ENCODE measurements at places on chromosomes 1 and 21.

GRCh38 chr1:114094363-114094634 lies 59.4 kb downstream of the SYT6 start:
- DNase-seq = no peak

DNA sequence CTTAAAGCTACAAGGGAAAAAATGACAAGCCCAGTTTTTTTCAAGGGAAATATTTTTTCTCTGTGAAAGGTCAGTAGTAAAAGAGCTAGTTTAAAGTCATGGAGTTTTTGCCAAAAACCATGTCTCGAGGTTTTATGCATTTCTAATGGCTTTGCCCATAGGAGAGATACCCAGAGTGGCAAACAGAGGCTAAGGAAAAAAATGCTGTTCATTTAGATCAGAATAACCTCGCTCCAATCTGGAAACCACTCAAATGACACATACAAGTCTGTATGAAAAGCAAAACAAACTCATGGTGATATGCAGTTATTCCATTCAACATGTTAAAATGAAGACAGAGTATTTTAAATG lies 36.9 kb upstream of the EDEM3 start:
- no peak for DNase-seq

DNA sequence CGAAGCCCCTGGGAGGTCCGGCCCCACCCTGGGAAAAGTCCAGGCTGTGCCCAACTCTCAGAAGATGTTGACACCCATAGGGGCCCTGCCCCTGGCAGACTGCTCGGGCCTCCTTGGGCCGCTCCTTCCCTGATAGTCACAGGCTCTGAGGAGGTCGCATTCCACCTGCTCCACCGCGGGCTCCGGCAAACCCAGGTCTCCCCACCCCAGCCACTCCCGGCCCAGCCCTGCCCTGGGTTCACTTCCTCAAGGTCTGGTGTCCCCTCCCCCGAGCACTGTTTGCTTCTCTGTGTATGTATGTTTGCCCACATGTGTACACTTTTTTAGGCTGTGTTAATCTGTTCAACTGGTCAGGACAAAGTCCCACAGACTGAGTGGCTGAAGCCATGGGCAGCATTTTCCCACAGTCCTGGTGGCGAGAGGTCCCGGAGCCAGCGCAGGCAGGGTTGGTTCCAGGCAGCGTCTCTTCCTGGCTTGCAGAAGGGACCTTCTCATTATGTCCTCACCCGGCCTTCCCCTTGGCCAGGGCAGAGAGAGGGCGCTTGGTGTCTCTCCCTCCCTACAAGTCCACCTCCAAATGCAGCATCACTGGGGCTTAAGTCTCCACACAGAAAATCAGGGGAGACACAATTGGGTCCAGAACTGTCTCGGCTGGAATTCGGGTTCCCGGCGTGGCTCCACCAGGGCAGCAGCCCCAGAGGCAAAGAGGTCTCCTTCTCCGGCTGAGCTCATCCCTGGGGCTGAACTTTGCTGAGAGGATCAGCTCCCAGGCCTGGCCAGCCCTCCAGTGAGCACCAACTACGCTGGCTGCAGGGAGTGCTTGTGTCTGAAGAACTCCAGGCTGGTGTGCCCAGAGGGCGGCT lies 10.5 kb upstream of the PRXL2B start:
- no peak for DNase-seq

GRCh38 chr1:86035101-86035500 lies 121.5 kb downstream of the COL24A1 start:
- no peak for DNase-seq

GRCh38 chr1:15863156-15863901 lies 15.8 kb downstream of the SPEN start:
- no peak for DNase-seq

- no peak for DNase-seq
Measured at GRCh38 chr1:64856553-64856952, 109.8 kb downstream of the JAK1 start.

- DNase-seq = no peak
Measured at GRCh38 chr21:37536616-37537278, 170.2 kb downstream of the DYRK1A start.

DNA sequence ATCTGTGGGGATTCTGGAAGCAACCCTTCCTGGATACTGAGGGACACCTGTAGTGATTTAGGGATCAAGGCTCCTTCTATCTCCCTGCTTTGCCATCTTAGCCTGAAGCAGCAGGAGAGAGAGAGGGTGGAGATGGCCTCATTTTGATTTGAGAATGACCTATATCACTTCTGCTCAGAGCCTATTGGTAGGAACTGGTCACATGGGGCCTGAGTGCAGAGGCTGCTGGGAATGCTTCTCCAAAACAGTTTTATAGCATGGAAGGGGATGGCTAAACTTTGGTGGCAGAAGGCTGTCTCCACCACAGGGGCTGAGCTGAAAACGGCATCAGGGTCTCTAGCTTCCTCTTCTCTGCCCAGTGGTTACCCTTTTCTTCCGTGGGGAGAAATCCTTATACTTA lies 105.8 kb downstream of the TBX19 start:
- no peak for DNase-seq

- DNase-seq = no peak
Measured at GRCh38 chr1:66788231-66788939, 12.7 kb downstream of the INSL5 start.

GRCh38 chr1:198864695-198865094 lies 225.9 kb downstream of the PTPRC start:
- DNase-seq = no peak

- DNase-seq = no peak
Measured at GRCh38 chr1:19743180-19743579, 56.5 kb downstream of the TMCO4 start.

DNA sequence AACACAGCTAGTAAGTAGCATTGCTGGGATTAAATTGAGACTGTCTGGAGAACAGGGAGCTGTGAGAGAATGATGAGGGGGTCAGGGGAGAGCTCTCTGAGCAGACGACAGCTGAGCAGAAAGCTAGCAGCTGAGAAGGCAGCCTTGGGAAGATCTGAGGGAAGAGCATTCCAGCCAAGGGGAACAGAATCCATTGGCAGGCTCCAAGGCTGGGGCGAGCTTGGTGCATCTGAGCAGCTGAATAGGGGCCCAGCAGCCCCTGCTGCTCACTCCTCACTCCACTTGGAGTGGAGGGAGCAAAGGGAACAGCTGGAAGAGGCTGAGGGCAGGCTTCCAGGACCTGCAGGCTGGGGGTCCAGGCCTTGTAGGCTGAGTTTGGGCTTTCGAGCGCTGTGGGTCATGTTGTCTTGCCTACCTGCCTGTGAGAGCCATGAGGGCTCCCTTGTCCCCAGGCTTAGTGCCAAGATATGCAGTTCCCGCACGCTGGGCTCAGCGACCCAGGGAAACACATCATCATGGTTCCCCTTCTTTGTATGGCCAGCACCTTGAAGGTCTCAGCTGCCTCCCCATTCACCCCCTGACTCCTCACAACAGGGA lies 10.5 kb downstream of the ACOT11 start:
- no peak for DNase-seq

DNA sequence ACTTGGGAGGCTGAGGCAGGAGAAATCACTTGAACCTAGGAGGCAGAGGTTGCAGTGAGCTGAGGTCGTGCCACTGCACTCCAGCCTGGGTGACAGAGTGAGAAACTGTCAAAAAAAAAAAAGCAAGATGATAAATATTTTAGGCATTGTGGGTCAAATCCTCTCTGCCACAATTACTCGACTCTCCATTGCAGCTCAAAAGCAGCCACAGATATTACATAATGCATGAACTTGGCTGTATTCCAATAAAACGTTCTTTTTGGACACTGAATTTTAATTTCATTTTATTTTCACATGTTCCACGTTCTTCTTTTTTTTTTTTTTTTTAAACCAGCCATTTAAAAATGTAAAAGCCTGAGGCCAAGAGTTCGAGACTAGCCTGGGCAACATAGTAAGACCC lies 69.4 kb downstream of the TCP10L start:
- no peak for DNase-seq

- DNase-seq = no peak
Measured at GRCh38 chr1:244341455-244342450, 110.0 kb downstream of the ADSS2 start.

DNA sequence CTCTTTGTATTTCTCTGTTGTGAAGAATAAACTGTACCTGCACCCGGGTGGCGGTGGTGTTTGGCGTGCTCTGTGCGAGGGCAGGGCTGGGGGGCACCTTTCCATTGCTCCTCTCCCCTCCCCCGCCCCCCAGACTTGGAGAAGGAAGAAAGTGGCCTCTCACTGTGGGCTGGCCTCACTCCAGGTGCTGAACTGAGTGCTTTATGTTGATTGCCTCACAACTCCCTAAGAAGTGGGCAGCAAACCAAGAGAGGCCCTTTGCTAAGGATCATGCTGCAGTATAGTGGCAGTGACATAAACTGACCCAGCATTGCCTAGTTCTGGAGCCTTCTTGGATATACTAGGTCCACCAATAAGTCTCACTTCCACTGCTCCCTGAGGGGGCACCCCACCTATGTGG lies 20.2 kb downstream of the A3GALT2 start:
- DNase-seq = peak; percentile 83

- DNase-seq = peak; percentile 16
Measured at GRCh38 chr1:221487781-221488524, 253.9 kb downstream of the DUSP10 start.

DNA sequence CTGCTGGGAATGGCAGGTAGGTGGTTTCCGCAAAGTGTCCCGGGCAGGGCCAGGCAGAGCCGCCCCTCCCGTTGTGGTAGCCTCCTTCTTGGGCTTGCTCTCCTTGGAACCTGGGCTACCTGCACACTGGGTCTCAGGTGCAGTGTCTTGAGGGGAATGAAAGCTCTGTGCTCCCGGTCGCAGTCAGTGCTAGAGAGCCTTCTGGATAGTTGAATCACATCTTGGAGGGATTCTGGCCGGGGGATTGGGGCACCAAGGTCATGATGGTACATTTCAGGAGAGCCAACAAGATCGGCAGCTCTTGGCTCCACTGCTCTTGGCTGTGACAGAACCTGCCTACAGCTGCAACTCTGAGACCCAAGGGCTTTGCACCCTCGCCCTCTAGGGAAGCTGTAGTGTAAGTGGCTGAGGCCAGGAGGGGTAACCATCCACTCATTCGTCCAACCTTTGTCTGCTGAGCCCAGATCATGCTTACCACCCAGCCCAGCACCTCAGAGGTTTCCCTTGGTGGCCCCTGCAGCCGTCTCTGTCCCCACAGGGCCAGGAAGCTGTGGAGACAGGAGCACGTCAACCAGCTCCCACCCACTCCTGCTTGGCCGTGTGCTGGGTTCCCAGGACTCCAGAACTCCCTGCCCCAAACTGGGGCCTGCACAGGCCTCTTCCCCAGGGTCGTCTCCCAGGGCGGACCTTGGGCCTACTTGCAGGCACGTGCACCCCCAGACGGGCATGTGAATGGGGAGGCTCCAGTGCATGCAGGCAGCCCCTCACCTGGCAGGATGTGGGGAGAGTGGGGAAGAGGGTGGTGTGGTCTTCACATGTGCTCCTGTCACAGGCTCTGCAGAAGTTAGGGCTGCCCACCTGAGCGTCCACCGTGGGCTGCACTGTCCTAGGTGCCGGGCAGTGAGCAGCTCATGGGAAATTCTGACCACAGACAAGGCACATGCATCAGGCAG lies 40.0 kb downstream of the NTPCR start:
- DNase-seq = no peak

DNA sequence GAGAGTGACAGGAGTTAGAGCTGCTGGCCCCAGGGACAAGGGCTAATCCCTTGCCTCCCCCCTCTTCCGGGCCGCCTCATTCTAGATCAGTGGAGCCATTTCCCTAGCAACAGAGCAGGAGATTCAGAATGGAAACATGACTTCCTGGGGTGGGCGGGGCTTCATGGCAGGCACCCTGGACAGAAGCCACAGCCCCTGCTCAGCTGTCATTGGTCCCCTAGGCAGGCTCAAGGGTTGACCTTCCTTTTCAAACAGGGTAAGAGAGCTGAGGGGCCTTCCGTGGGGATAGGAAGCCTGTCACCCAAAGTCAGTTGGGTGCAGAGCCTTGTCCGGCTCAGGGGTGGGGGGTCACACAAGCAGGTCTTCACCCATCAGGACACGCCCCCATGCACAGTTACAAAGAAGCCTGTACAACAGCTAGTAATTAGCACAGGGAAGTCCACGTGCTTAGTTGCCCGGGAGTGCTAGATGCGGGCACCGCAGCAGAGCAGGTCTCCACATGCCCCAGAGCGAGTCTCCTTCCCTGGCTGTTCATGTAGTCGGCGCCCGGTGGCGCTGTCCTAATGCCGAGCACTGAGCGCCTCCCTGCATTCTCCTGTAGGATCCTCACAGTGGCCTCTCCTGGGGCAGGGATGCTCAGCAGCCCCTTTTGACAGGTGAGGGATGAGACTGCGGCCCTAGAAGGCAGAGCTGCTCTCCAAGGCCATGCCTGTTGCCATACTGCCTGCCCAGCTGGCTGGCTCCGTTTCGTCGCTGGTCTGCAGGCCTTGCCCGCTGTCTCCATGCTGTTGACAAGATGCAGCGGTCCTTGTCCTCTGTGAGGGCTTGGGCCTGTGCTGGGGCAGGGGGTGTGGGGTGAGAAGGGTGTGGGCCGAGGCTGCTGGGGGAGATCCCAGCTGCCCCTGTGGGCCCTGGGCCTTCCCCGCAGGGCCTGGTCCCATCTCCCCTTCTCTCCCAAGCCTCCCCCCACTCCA lies 5.1 kb downstream of the TMEM201 start:
- DNase-seq = no peak

- DNase-seq = no peak
Measured at GRCh38 chr1:9410737-9411297, 118.1 kb downstream of the SPSB1 start.

GRCh38 chr1:53957194-53957818 lies 11.2 kb downstream of the LRRC42 start:
- no peak for DNase-seq

DNA sequence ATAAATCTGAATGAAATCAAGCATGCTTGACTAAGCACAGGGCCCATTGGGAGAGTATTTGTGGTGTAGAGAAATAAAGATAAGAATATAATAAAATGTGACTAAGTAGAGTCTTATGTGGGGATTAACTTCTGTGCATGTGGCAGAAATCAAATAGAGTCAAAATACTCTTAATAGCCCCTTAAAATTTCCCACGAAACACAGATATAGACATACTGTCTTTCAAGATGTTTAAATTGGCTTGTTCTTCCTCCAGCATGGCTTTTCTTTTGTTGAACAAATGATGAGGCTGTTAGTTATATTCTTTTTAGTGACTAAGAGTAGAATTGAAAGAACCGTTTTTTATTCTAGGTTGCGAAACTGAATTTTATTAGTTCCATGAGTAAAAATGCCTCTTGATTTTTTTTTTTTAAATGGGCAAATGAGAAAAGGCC lies 112.3 kb downstream of the RPS6KC1 start:
- DNase-seq = no peak

GRCh38 chr1:1210726-1211540 lies 3.0 kb downstream of the TNFRSF4 start:
- no peak for DNase-seq

GRCh38 chr1:162568802-162569201 lies 7.3 kb downstream of the UAP1 start:
- no peak for DNase-seq

DNA sequence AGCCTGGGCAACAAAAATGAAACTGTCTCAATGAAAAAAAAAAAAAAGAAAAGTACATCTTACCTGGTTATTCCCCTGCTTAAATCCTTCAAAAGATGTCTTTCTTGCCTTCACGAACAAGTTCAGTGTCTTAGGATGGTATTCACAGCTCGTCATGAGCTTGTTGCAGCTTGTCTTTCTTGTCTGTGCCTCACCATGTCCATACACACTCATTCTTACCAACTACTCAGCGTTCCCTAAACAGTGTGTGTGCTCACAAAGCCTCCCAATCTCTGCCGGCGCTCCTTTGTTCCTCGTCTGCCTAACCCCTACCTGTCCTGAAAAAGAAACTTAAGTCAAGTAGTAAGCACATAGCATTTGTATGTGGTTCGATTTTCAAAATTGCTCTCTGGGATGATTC lies 31.1 kb downstream of the UBE4B start:
- no peak for DNase-seq

GRCh38 chr1:84939151-84939550 lies 46.1 kb upstream of the LPAR3 start:
- peak; percentile 8 for DNase-seq

GRCh38 chr1:107609808-107610207 lies 355.2 kb downstream of the VAV3 start:
- no peak for DNase-seq
